ENCODE measurements at places on chromosomes 3 and 15.
A peak's percentile ranks its signal among the peaks of the same experiment; 100 is the strongest.

DNA sequence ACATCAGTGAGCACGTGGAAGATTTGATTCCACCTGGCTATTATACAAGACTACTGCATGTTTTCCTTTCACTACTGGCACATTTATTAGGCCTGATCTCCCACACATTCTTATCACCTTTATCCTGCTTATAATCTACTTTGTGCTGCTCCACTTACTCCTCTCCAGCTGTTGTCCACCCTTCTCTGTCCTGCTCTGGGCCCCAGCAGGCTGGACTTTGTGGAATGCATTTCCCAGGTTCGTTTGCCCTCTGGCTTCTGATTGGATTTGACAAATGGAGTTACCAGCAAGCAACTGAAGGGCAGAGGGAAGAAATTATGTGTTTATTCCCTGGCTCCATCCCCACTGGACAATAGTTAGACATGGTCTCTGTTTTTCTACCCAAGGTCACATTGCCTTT lies 75.5 kb downstream of the DCLK3 start:
- no peak for DNase-seq

GRCh38 chr3:187198490-187198889 lies 1.2 kb downstream of the RTP1 start:
- no peak for DNase-seq

GRCh38 chr3:28140664-28141063 lies 100.8 kb upstream of the CMC1 start:
- DNase-seq: no peak

DNA sequence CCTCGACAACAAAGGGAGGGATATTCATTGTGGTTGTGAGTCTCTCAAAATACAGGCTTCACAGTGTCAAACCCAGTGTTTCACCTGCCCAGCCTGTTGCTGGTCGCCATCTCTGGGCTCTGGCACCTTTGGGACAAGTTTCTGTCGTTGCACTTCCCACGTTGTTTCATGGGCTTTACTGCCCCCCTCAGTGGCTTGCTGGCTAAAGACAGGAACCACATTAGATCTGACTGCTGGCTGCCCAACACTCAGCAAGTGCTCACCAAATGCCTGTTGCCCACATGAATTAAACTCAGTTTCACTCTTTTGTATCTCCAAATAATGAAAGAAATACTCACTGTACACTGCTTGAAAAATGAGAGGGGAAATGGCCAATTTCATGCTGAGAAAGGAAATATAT lies 27.6 kb downstream of the FOXL2 start:
- no peak for DNase-seq

- peak; percentile 80 for DNase-seq
Measured at GRCh38 chr15:41465822-41466421, 27.8 kb upstream of the ITPKA start.

DNA sequence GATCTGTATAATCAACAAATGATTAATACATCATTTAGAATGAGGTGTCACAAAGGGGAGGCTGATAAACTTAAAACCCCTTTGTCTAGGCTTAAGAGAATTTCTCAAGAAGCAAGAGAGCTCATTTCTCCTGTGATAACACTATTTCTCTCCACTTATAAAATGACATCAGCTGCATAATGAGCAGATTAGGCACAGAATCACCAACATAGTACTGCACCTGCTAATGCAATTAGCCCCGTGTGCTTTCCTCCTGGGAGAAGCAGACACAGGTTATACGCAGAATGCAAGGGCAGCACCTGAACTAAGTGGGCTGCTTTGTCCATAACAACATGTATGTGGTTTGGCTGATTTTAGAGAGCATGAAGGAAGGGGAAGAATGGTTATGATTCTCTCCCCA lies 515.3 kb upstream of the CFAP20DC start:
- no peak for DNase-seq

GRCh38 chr15:96326328-96327154 lies 4.0 kb upstream of the NR2F2 start:
- DNase-seq: peak; percentile 77

Measured in foreskin fibroblast (primary cell).